ENCODE measurements at places on chromosomes 1 and 21.
A peak's percentile ranks its signal among the peaks of the same experiment; 100 is the strongest.

DNA sequence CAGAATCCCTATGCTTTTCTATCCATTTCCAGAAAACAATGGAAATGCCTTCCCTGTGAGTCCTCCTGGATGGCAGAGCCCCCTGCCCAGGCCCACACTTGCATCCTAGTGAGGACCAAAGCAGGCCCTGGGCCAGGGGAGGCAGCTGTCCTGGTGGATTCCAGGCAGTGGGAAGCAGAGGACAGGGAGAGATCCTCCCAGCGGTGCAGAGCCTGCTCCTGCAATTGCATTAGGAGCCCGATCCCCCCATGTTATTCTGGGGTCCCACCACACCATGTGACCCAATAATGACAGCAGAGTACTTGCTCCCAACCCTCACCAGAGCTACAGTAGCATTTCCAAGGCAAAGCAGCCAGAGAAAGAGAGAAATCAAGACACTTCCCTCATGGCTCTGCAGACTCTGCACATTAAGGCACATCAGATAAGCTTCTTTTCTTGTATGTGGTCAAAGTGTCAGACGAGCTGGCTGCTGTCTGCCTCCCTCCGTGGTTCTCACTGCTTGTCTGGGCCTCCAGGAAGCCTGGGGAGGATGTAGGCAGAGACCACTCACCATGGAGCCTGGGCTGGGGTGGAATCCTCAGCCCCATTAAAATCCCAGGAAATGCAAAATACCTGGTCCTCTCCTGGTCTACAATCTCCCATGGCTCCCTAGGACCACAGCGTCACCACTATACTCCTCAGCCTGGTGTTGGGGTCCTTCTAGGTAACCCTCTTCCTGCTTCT, 54.9 kb upstream of the RUNX3 start:
- DNase-seq: peak; percentile 61

DNA sequence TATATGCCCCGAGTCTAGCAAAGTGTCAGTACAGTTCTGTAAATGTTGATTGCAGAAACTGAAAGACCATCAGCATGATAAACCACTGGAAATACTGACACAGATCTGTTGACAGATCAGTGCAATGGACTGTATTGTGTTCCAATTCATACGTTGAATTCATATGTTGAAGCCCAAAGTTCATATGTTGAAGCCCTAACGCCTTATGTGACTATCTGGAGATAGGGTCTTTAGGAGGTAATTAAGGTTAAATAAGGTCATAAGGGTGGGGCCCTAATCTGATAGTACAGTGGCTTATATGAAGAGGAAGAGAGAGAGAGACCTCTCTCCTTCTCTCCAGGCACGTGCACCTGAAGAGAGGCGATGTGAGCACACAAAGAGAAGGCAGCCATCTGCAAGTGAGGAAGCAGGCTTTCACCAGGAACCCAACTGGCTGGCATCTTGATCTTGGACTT, 144.7 kb downstream of the MRPL39 start:
- peak; percentile 13 for DNase-seq

DNA sequence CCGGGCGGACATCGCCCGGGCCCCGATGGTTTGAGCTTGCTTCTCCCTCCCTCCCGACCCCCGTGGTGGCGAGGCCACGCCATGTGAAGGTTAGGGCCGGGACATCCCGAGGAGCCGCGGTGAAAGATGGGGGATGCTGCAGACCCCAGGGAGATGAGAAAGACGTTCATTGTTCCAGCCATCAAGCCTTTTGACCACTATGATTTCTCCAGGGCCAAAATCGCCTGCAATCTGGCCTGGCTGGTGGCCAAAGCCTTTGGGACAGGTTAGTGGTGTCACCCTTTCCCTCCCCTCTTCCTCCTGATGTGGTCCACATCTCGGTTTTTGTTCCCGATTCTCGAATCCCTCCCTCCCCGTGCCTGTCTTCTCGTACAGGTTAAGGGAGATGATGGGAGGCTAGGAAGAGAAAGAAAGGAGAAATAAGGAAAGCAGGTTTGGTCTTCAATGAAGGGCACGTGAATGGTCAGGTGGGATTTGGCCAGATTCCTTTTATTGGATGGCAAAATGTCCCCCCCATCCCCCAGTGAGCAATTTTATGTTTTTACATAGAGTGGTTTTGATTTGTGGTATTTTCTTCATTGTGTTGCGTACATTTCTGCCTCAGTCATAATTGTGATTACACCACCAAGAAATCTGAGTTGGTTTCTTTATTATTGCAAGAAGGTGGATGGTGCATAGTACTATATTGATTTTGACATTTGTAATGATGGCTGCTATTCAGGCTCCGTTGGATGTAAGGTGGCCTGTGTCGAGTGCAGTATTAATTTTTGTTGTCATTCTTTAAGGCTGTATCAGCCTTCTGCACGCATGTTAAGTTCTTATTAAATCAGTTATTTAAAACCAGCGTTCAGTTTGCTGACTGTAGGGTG, 1.2 kb downstream of the CAMSAP2 start:
- DNase-seq: no peak

DNA sequence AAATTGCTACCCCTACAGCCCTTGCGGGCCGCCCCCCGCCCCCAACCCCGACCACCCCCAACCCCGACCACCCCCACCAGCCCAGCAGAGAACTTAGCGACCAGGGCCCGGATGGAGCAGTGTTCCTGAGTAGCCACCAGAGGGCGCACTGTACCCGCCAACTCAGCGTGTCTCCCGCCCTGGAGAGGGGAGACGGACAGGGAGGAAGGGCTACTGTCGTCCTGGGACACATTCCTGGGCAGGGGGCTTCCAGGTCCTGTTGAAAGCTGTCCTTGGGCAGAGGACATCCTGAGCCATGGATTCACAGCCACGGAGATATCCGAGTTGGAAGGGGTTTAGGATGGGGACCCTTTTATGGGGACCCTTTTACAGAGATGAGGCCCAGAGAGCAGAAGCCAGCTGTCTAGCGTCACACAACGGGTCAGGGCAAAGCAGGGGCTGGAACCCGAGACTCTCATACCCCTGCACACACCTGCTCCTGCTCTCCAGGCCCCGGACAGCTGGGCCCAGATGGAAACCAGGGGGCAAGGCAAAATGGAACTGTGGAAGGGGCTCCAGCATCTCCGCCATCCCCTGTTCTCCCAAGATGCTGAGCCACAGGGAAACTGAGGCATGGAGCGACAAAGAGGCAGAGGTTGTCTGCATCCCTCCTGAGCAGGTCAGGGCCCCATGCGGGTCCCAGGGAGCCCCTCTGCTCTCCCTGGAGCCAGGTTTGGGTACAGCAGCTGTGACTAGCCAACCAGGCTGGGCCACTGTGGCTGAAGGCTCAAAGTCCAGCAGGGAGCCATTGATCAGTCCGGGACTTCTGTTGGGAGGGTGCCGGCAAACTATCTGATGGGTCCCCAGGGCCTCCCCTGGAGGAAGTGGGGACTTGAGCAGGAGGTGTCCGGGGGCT, 25.0 kb upstream of the LAPTM5 start:
- peak; percentile 70 for DNase-seq

DNA sequence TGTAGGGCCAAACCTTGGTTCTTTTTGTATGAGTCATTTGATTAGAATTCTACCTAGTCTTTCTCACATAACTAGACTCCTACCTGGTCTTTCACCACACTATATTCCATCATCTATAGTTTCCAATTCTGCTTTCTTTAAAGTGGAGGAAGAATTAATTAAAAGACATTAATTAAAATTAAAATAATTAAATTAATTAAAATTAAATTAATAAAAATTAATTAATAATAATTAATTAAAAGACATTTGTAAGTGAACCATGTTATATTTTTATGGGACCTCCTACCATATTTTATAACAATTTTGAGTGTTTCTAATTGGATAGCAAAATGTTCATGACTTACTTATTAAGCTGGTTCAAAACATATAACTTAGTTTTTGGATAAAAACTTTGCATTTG, 77.4 kb downstream of the CCDC18 start:
- DNase-seq: no peak

DNA sequence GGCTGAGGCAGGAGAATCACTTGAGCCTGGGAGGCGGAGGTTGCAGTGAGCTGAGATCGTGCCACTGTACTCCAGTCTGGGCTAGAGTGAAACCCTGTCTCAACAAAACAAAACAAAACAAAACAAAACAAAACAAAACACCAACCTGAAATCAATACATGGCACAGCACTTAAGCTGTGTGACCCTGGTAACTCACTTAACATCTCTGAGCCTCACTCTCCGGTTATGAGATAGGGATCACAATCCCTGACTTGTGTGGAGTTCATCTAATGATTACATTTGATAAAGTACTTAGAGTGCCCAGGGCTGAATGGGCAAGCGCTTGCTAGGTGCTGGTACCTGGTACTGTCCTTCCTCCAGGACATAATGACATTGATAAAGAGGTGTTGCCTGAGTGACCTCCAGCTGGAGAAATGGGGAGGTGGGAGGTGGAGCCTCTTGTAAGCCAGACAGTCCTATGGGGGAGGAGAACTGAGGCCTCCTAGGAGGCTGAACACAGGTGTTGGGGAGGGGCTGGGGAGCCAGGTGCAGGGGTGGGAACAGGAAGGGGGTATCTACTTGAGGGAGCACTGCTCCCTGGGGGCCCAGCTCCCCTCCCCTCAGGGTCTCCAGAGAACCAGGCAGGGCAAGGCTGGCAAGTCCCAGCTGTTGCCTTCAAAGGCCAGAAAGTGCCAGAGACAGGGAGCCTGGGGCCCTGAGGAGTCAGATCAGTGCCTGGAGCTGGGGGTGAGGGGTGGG, 17.9 kb downstream of the FOXO6 start:
- no peak for DNase-seq

GRCh38 chr1:152481869-152482664, 28.5 kb upstream of the LCE5A start:
- no peak for DNase-seq

GRCh38 chr1:206089341-206089740, 27.8 kb downstream of the AVPR1B start:
- DNase-seq: no peak

DNA sequence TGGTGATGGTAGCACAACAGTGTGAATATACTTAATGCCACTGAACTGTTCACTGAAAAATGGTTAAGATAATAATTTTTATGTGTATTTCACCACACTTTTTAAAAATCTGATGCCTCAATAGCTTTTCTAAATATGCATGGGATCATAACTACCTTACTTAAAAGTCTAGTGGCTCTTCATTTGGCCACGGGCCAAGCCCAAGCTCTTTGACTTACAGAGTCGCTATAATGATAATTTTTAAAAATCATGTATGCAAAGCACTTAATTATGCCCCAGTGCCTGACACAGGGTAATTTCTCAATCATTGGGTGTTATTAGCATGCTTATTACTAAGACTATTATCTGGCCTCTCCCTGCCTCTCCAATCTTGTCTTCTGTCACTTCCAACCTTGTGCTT, 7.6 kb upstream of the CNN3 start:
- DNase-seq: no peak

DNA sequence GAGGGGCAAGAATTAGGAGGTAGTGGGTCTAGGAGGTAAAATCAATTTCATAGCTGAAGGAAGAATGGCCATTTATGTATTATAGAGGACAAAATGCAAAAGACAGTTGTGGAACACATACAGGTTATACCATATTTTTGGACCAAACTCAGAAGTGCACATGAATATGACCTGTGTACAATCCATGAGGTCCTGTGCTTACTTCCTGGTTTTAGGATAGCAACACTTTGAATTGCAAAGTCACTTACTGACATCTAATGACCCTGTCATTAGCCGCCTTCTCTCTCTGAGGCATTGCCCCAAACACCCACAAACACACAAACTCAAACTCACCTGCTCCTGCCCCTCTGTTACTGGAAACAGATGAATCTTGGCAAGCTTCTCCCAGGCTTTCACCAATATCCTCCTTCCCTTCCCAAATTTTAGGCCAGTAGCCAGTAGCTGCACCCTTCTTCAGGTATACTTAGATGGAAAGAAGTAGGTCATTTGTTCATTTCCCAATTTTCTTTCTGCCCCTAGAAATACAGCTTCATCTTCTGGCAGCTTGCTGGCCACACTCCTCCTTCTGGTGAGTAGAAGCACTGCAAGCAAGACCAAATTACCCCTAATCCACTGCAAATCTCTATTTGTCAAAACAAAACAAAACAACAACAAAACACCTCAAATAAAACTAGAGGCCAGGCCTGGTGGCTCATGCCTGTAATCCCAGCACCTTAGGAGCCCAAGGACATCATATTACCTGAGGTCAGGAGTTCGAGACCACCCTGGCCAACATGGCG, 13.7 kb upstream of the RPL5 start:
- peak; percentile 46 for DNase-seq

DNA sequence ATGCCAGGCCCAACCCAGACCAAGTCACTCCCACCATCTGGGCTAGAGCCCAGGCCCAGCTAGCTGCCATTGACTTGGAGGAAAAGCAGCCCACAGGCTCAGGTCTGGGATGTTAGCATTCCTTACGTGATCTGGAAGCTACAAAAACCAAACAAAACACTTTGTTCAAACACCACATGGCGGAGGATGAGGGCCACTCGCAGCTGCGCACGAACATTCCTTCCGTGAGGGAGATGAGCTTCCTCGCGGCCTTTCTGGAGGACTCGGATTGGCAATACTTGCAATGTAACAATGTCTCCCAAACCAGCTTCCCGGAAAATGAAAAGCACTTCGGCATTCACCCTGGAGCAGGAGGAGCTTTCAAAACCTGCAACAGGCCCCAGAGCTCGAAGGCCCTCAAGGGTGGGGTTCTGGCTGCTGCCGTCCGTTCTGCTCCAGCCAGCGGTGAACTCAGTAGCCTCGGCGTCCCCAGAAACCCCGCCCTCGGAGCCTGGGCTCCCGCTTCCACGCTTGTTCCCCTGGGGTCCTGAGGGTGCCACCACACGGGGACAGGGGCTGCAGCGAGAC, 40.5 kb downstream of the COL6A1 start:
- DNase-seq: no peak

- peak; percentile 67 for DNase-seq
These were observed 500 bp upstream of the PEA15 start for GRCh38 chr1:160204526-160205241.

GRCh38 chr1:233113009-233113879, 162.8 kb downstream of the NTPCR start:
- DNase-seq: peak; percentile 71

DNA sequence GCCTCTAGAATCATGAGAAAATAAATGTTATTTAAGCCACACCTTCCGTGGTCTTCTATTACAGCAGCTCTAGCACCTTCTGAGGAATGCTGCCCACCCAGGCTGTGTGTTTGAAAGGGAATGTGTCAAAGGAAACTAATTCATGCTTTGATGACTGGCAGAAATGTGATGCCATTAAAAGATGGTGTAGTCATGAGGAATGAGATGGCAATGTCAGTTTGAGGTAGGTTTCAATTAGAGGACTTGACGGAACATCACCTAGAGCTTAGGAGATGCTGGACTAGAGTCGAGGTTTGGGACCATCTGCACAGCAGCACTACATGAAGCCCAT, 10.6 kb downstream of the PDZK1 start:
- no peak for DNase-seq

DNA sequence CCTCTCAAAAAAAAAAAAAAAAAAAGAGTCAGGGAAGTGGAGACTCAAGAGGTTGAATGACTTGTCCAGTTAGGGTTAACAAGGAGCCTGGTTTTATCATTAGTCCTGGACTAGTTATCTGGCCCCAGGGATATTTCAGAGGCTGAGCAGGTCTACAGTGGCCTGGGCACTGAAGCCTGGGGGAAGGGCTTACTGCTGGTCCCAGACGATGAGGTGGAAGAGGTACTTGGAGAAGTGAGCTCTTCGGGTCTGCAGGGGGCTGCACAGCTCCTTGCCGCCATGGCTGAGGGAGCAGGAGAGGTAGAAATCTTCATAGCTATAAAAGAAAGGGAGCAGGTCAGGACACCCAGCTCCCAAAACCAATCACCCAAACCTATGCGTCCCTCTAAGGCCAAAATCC, 40.1 kb downstream of the PIK3C2B start:
- no peak for DNase-seq

All from CD4-positive, alpha-beta T cell treated with Interferon alpha-2 for 1 hour (primary cell).